CD4-positive, CD25-positive, alpha-beta regulatory T cell (primary cell): ENCODE measurements at places on chromosomes 3 and 15. TPM values are rescaled to one million over a fixed set of nuclear protein-coding genes. Genes with fewer than 3 reads are reported as not detected.

- H3K27me3 ChIP-seq = no peaks in the 10 kb centered on the region
- H3K36me3 ChIP-seq = no peaks in the 10 kb centered on the region
- H3K27ac ChIP-seq = no peak overlapping the region
- no peak overlapping the region for H3K4me3 ChIP-seq
- H3K4me1 ChIP-seq = no peaks in the 10 kb centered on the region
Measured at GRCh38 chr3:23232016-23232415, 28.9 kb downstream of the UBE2E2 start.

Gene RTP3
- not detected for total RNA-seq

DNA sequence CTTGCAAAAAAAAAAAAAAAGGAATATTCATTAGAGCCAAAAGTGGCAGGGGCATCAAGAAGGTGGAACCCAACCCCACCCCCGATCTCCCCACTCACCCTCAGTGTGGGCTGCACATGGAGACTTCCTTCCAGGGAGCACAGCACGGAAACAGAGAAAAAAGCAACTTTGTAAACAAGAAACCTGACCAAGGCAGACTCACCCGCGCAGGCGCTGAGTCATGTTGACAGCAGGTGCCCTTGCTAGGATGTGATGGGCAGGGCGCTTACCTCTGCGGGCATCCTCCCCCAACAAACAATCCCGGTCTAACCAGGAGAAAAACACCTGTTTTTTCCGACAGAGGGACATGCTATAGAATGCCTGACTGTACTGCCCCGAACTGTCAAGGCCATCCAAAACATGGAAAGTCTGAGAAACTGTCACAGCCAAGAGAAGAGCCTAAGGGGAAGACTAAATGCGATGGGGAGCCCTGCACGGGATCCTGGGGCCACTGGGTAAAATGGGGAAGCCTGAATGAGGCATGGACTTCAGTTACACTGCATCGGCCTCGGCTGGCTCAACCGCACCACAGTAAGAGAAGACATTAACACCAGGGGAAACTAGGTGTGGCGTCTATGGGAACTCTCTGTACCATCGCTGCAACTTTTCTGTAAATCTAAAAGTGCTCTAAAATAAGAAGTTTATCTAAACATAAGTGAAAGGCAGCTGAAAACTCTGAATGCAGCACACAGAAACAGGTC lies 66.7 kb upstream of the GATA2 start:
- no peak for DNase-seq
- no peak overlapping the region for H3K27ac ChIP-seq
- H3K4me1 ChIP-seq = no peaks in the 10 kb centered on the region
- no peak overlapping the region for H3K4me3 ChIP-seq

GRCh38 chr3:52146811-52147210 lies 7.4 kb downstream of the POC1A start:
- DNase-seq = no peak
- H3K27me3 ChIP-seq = no peaks in the 10 kb centered on the region
- peaks cover 6% of the 10 kb centered on the region for H3K4me1 ChIP-seq

DNA sequence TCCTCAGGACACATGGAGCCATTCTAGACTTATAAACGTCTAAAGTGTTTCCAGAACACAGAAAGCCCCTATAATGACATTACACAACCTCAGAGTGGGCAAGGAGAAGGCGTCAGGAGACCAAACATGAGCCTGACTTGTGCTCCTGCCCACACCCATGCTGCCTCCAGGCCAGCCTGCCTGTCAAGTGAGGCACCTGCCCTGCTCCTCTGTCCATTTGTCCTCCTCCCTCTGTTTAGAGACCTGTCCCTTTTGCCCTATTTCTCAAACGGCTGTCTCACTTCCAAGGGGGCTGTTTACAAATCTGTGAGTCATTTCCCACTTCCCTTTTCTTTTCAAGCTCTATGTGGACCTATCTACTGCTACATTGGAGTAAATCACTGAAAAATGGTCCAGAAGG lies 21.0 kb downstream of the ZDHHC3 start:
- H3K27ac ChIP-seq = no peak overlapping the region
- H3K27me3 ChIP-seq = no peaks in the 10 kb centered on the region
- peaks cover 23% of the 10 kb centered on the region for H3K36me3 ChIP-seq

DNA sequence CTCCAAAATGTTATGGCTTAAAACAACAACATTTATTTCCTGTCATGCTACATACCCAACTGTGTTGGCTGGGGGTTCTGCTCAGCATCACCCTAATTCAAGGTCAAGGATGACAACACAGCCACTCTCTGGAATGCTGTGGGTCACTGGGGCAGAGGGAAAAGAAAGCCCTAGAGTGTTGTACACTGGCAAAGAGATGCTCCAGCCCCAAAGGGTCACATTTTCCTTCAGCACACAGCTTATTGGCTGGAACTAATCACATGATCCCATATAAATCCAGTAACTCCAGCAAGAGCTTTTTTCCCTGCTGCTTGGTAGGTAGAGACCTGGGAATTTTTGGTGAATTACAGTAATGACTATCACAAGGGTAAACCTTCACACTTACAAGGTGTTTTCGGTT lies 1041.4 kb downstream of the NTRK3 start:
- no peaks in the 10 kb centered on the region for H3K27me3 ChIP-seq
- no peak overlapping the region for H3K27ac ChIP-seq
- no peaks in the 10 kb centered on the region for H3K36me3 ChIP-seq
- DNase-seq = no peak
- no peak overlapping the region for H3K4me3 ChIP-seq
- H3K4me1 ChIP-seq = no peaks in the 10 kb centered on the region

Gene DCUN1D1
- 39.3 TPM for total RNA-seq

DNA sequence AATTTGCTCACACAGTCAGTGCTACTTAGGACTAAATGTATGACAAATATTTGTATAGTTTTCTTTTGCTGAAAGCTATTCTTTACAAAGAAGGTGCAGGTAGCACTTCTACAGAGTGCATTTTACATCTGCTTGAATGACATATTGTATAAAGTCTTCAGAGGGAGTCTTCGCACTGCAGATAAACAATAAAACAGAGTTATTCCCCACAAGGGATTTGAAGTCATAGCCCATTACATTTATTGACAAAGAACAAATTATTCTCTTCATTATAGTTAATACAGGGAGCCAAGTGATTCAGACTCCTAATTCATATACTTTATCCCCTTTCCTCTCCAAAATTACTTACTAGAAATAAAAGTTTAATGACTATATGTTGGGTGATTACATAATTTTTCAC lies 529.7 kb downstream of the EDEM1 start:
- no peak overlapping the region for H3K4me3 ChIP-seq
- H3K4me1 ChIP-seq = no peaks in the 10 kb centered on the region
- no peak overlapping the region for H3K27ac ChIP-seq
- H3K36me3 ChIP-seq = no peaks in the 10 kb centered on the region
- DNase-seq = no peak
- H3K27me3 ChIP-seq = no peaks in the 10 kb centered on the region

DNA sequence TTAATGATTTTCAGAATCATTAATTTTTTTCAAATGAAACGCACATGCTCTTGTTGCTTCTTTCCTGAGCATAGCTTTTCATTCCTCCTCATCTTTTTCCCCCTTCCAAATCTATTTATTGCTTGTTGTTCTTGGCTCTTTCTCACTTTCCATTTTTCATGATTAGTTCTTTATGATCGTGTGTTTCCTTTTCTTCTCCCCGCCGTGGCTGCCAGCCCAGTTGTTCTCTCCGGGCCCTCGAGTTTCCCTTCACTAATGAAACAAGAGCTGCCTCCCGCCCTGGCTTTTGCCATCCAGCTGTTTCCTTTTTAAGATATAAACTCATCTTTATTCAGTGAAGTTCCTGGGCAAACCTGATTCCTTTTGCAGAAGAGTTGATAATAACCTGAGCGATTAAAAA lies 170.2 kb upstream of the NR2F2 start:
- no peak overlapping the region for H3K4me3 ChIP-seq
- no peaks in the 10 kb centered on the region for H3K36me3 ChIP-seq
- no peaks in the 10 kb centered on the region for H3K4me1 ChIP-seq
- DNase-seq = no peak

DNA sequence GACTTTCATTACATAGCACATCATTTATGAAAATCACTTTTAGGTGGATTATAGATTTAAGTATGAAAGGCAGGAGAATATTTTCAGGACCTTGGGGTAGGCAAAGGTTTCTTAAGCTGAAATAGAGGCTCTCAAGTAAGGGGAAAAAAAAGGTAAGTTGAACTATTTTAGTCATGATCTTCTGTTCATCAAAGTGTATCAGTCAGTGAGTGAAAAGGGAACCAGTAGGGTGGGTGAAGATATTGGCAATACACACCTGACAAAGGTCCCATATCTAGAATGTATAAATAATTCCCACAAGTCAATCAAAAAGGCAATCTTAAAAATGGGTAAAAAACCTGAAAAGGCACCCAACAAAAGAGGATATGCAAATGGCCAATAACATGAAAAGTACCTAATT lies 218.6 kb downstream of the KLF13 start:
- H3K4me3 ChIP-seq = no peak overlapping the region
- no peak for DNase-seq
- H3K36me3 ChIP-seq = no peaks in the 10 kb centered on the region
- no peaks in the 10 kb centered on the region for H3K4me1 ChIP-seq
- H3K27ac ChIP-seq = no peak overlapping the region

DNA sequence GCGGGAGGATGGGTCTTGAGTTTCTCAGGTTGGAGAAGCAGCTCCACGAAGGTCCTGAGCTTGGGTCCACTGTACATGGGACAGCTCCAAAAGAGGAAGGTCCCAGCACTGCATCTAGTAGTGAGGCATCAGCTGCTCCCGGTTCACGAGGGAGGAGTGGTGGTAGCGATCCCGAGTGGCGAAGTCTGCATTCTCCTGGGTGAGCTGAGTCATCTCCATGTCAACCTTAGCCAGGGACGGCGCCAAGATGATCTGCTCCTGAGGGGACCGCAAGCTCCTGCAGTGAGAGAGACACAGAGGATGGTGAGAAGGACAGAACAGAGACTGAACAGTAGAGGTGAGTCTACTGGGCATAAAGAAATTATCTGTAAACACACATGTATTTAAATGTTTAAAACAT lies 28.0 kb upstream of the HEG1 start:
- no peaks in the 10 kb centered on the region for H3K4me1 ChIP-seq
- H3K4me3 ChIP-seq = no peak overlapping the region
- no peak overlapping the region for H3K27ac ChIP-seq
- H3K27me3 ChIP-seq = peaks cover 2% of the 10 kb centered on the region
- no peaks in the 10 kb centered on the region for H3K36me3 ChIP-seq
